ENCODE measurements at places on chromosomes 3 and 15.

- DNase-seq, result no peak
Observed at GRCh38 chr3:97245201-97245910, 431.0 kb downstream of the EPHA6 start.

GRCh38 chr15:81728726-81729125, 317.1 kb downstream of the MEX3B start:
- no peak for DNase-seq

DNA sequence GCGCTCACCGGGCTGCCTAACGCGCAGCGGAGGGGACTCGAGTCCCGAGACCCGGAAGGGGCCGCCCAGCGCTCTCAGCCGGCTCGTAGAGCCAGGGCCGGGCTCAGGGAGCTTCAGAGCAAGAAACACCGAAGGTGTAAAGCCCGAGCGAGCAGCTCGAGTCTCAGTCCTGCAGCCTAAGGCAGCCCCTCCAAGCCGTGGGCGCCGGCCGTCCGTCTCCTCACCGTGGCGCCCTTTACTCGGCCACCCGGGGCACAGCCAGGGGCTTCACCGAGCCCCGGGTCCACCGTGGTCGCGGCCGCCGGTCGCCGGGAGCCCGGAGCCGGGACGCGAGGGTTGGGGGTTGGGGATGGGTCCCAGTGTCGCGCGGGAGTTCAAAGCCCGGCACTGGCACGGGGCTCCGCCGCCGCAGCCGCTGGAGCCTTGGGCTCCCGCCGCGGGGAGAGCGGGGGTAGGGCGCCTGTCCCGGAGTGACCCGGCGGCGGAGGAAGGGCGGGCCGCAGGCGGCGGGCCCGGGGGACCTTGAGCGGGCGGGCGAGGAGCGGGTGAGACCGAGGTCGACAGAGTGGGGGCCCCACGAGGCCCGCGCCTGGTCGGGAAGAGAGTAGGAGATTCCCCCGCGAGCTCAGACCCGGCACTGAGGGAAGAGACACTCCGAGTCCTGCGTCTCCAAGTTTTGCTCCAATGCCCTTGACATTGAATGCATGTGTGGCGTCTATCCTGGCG, 26.9 kb upstream of the THRB start:
- peak; percentile 25 for DNase-seq

- DNase-seq, result peak; percentile 13
Observed at GRCh38 chr3:173690542-173691180, 293.1 kb downstream of the NLGN1 start.

GRCh38 chr3:190773948-190774347, 88.5 kb downstream of the GMNC start:
- DNase-seq, result no peak

DNA sequence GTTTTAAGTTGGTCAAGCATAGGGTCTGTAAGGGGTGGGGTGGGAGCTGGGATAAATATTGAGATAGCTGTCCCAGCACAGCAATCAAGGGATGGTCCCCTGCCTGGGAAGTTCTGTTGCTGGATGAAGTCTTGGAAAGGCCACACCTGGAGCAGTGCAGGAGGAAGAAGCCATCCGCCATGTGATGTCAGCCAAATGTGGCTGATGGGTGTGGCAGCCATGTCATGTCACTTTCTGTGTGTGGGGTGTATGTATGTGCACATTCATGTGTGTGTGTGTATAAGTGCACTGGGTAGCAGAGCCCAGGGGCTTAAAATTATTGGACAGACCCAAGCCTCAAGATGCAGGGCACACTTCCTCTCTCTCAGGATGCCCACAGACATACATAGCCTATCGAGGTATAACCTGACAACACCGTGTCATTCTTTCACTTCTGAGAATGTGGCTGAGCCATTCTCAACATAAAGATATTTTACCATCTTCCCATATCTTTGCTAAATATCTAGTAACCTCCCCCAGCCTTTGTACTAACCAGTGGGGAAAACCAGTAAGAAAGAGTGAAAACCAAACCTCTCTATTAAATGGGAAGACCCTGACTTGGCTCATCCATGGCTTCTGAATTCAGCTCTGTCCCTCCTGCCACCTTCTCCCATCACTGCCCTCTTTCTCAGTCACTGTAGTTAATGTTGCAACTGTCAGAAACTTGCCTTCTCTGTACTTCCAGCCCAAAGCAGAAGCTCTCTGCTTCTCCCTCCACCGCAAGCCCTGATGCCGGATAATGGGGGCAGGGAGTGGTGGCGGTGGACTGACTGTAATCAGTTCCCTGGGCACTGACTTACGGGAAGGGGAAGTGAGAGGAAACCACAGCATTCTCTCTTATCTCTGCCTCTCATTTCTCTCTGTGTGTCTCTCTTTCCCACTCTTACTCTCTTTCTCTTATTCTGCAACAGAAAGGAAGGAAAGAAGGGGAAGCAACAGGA, 11.2 kb downstream of the TNFSF10 start:
- peak; percentile 62 for DNase-seq

DNA sequence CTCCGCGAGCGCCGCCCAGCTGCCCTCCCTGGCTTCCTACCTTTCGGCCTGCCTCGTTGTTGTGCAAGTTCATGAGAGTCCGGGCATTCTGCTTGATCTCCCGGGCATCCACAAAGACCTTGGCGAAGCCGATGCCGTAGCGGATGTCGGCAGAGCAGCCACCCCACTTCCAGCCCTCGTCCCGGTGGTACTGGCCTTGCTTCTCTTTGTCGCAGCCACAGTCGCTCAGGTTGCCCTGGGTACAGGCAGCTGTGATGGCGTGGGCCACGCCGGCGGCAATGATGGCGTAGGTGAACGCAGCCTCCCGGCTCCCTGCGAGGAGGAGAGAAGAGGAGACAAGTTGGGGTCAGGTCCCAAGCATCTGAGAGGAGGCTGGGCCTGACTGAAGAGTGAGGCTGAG, 25.4 kb downstream of the WNT7A start:
- no peak for DNase-seq

DNA sequence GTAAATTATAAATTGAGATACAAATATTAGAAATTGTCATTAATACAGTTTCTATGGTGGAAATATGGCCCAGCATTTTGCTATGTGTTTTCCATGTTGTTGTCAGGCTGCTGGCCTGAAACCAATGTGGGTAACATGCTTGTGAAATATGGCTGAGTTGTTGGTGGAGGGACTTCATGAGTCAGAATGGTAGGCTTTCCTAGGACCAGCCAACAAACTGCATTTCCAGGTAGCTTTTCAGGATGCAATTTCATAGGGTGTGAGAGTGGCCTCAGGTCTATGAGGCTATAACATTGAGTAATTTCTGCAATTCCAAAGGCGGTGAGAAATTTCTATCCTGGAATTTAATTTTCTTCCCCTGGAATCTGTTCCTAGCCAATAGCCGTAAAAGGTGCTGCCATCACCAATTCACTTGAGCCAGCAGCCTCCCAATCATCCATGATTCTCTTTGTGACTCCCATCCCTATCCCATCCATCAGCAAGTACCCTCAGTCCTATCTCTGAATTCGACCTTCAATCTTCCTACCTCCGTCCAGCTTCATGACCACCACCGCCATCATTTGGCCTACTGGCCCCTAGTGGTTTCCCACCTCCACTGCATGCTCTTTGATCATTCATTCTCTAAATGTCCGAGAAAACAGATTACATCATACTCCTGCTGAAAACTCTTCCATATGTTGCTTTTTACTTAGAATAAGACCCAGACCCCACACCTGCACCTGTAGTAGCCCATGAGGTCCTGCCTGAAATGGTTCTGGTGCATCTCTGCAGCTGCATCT, 276.6 kb upstream of the CFAP20DC start:
- no peak for DNase-seq

DNA sequence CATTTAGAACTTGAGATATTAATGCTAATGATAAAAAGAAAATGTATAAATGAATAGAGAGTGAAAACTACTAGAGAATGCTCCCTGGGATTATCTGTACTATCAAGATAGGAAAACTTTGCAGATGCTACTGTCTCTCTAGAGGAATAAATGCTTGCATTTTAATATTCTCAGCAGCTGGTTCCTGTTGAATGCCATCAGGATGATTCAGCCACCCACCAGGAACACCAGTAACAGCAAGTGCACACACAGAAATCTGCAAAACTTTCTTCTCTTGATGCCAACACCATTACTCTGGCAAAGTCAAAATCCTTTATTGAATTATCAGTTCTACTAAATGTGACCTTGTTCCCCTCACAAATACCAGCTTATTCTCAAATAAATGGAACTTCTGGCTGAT, 148.4 kb downstream of the TIGIT start:
- peak; percentile 57 for DNase-seq

- no peak for DNase-seq
Observed at GRCh38 chr15:36814105-36814504, 234.7 kb downstream of the CDIN1 start.

- DNase-seq, result peak; percentile 53
Observed at GRCh38 chr15:89772932-89773583, 3.1 kb upstream of the MESP2 start.

DNA sequence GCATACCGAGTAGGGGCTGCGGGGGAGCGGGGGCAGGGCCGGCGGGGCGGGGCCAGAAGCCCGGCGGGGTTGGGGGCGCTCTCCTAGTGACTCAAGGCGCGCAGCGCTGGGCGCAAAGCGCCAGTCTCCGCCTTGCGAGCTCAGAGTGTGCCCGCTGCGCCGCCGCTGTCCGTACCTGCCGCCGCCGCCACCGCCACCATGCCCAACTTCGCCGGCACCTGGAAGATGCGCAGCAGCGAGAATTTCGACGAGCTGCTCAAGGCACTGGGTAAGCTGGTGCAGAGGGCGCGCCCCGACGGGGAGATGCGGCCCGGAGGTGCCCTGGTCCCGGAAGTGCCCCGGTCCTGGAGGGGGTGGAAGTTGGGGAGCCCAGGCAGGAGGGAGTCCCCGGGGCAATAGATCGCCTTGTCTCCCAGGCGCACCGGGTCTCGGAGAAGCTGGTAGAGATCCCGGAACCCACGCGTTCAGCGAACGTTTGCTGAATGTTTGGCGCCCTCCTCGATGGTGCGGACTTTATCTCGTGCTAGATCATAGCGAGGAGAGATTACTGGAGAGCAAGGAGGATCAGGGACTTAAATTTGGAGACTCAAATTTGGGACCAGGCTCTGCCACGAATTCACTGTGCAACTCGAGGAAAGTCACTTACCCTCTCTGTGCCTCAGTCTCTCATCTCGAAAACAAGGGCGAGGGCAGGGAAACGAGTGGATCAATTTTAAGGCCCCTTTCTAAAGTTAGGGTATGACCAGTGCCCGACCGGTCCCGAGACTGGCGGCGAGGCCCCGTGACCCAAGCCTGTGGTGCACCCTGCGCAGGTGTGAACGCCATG, at the start of gene CRABP1:
Gene CRABP1 (plus strand): TSS at position 123 of the 826 bp plus-strand sequence. CDS start 76 bp downstream, at position 199.
- no peak for DNase-seq

DNA sequence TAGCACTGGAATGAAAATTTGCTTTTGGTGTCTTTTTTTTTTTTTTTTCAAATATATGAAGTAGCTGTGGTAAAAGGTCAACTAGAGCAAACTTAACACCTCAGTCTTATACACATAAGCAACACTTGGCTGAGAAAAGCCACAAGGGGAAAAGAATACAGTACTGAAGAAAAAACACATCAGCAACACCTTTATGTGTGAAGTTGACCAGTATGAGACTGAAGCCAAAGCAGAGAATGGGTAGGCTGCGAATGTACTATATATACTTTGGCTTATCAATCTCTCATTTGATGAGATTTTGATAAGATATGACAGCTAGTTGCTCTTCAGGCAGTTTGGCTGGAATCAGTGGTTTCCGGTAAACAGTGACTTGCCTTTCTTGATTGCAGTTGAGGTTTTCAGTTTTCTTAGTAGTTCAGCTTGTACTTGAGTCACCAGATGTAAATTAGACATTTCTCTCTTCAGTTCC, 22.0 kb upstream of the ZCWPW2 start:
- DNase-seq, result no peak

DNA sequence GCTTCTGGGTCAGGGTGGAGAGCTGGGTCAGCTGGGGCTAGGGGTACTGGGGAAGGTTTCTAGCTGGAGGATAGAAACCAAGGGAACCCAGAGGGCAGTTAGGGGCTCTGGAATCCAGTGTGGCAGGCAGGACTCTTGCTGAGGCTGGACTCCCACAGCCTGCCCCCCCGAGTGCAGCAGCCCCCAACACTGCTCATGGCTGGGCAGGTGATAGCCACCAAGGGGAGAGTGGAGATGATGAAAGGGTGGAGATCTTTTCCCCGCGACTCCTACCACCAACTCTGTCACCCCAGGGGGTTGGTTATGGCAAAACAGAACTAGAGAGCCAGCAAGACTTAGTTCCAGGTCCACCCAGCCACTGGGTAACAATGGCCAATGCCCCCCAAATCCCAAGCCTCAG, 16.9 kb upstream of the LINGO1 start:
- no peak for DNase-seq

GRCh38 chr15:73265536-73266153, 103.1 kb downstream of the HCN4 start:
- peak; percentile 44 for DNase-seq

DNA sequence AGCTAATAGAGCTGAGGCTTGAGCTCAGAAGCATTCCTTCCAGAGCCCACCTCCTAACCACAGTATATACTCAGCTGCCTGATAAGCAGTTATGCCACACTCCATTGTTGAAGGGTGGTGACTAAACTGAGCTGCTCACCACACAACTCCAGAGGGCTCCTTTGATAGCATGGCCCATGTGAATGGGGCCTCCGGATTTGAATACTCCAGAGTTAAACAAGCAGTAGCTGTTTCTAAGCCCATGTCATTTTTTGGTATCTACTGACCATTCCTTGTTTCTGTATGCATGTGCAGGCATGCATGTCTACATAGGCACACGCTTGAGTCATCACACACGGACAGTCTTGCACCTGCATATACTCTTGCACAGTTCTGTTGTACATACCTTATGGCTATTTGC, 28.9 kb downstream of the IGSF10 start:
- peak; percentile 86 for DNase-seq

GRCh38 chr3:33231756-33232465, 13.3 kb upstream of the SUSD5 start:
- DNase-seq, result no peak

- peak; percentile 56 for DNase-seq
Observed at GRCh38 chr3:100603469-100603868, 5.9 kb upstream of the ADGRG7 start.

GRCh38 chr15:58629625-58630024, 119.9 kb downstream of the ADAM10 start:
- no peak for DNase-seq

GRCh38 chr3:55974421-55975165, 487.5 kb upstream of the WNT5A start:
- DNase-seq, result no peak

- DNase-seq, result no peak
Observed at GRCh38 chr15:39244776-39245175, 336.1 kb upstream of the THBS1 start.

GRCh38 chr3:58274027-58274614, 31.9 kb upstream of the RPP14 start:
- peak; percentile 20 for DNase-seq

Data from fibroblast of the aortic adventitia (primary cell).